Activated CD8-positive, alpha-beta T cell treated with anti-CD3 and anti-CD28 coated beads, Interleukin-2, amount 10 ng/mL, durations not matched to agents 7 days and 5 days (primary cell): ENCODE measurements at places on chromosomes 11 and 22. TPM values are rescaled to one million over a fixed set of nuclear protein-coding genes. Genes with fewer than 3 reads are reported as not detected.
A peak's percentile ranks its signal among the peaks of the same experiment; 100 is the strongest.

DNA sequence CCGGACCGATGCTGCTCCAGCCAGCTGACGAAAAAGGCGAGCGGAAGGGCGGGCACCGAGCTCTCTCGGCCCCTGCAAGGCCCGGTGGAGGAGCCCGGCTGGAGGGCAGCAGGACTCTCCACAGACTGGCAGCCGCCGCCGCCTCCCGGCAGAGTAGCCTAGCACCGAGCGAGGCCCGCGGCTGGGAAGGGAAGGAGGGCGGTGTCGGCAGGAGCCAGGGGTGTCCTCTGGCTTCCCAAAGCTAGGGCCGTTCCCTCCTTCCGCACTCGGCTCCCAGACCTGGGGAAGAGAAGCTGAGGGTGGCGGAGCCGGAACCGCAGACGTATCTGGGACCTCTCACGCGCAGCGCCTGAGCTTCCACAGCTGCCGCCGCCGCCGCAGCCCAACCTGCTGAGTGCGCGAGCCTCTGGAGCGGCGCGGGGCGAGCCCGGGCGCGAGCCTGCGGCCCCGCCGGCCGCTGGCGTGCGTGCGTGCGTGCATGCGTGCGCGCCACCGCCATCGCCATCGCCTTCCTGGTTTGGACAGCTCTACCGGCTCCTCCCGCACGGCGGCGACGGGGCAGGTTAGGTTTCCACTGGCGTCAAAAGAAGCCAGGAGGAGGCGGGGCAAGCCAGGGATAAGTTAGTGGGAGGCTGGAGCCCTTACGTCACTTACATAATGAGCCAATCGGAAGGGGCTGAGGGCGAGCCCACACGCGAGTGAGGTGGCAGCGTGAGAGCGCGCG is at the start of gene RAB6A:
RAB6A (minus strand) TSS at position 396 of the 724 bp plus-strand sequence. CDS start 439 bp downstream, outside the sequence.
- peak; percentile 100 for DNase-seq

- peak; percentile 82 for DNase-seq
These were observed 10.8 kb upstream of the OR51D1 start for GRCh38 chr11:4626207-4627099.

GRCh38 chr11:63490551-63491239 is at the start of gene PLAAT5:
Gene PLAAT5 (minus strand): TSS chr11:63491167. CDS start chr11:63491034, 133 bp downstream.
- no peak for DNase-seq

FADD gene
- 37.8 TPM for total RNA-seq

NCAM1 gene
- total RNA-seq: 1.8 TPM

MMP13 gene
- total RNA-seq: not detected

DNA sequence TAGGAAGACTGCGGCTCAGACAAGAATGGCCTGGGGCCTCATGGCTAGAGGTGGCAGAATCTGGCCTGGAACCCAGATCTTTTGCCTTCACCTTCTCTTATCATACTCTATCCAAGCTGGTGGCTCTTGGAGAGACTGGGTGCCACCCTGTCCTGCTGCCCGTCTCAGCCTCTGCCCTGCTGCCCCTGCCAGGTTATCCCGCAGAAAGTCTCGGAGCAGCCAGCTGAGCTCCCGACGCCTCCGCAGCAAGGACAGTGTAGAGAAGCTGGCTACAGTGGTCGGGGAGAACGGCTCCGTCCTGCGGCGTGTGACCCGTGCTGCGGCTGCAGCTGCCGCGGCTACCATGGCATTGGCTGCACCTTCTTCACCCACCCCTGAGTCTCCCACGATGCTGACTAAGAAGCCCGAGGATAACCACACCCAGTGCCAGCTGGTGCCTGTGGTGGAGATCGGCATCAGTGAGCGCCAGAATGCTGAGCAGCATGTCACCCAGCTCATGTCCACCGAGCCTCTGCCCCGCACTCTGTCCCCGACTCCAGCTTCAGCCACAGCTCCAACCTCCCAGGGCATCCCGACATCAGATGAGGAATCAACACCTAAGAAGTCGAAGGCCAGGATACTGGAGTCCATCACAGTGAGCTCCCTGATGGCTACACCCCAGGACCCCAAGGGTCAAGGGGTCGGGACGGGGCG is 5.9 kb downstream of the INCENP start:
- no peak for DNase-seq

GRCh38 chr22:40665312-40665711 is 14.0 kb upstream of the MCHR1 start:
- no peak for DNase-seq

DNA sequence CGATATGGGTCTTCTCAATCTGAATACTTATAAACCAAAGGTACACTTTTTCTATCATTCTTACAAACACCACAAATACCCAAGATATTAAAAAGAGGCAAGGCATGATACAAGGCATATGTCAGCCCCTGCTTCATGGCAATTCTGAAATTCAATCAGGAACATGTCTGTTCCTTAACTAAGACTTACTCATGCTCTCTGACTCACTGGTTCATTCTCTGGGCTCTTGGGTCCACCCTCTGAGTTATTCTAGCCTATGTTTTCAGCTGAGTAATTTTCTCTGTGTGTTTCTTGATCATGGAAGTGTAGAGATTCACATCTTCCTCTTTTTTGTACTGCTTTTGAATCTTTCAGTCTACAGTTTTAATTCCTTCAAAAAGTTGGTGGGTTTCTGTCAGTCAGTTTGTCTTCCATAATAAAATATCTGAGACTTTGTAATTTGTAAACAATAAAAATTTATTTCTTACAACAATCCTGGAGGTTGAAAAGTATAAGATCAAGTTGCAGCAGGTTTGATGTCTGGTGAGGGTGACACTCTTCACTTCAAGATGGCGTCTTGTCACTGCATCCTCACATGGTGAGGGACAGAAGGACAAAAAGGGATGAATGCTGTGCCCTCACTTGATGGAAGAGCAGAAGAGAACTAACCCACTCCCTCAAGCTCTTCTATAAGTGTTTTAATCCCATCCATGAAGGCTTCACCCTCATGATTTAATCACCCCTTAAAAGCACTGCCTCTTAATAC is 211.7 kb downstream of the FAM76B start:
- DNase-seq: no peak
